ENCODE measurements at places on chromosomes 6 and 20.

GRCh38 chr6:149318581-149319286 is 1.2 kb downstream of the TAB2 start:
- DNase-seq: peak; percentile 9

GRCh38 chr6:118638288-118638687 is 13.1 kb downstream of the CEP85L start:
- DNase-seq: no peak

DNA sequence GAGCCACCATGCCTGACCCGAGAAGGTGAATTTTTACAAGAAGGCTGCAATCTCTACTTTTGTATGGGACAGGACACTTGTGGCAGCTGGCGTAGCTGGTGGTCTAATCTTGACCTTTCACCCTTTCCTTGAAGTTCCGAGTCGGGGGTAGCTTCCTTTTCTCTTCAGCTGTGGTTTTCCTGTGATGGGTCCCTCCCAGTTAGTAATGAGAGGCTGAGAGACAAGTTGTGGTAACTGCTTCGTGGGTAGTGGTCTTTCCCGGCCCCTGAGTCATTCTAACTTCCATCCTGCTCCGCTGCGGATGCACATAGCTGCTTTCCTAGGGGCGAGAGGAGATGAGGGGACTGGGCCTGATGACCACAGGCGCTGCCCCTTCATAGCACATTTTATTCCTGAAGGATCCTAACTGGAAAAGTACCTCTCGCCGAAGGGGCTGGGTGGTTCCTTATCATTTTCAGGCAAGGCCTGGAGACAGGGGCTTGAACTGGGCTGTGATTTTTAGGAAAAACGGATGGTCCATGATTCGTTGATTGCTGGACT is 3.1 kb downstream of the SYNJ2 start:
- no peak for DNase-seq

DNA sequence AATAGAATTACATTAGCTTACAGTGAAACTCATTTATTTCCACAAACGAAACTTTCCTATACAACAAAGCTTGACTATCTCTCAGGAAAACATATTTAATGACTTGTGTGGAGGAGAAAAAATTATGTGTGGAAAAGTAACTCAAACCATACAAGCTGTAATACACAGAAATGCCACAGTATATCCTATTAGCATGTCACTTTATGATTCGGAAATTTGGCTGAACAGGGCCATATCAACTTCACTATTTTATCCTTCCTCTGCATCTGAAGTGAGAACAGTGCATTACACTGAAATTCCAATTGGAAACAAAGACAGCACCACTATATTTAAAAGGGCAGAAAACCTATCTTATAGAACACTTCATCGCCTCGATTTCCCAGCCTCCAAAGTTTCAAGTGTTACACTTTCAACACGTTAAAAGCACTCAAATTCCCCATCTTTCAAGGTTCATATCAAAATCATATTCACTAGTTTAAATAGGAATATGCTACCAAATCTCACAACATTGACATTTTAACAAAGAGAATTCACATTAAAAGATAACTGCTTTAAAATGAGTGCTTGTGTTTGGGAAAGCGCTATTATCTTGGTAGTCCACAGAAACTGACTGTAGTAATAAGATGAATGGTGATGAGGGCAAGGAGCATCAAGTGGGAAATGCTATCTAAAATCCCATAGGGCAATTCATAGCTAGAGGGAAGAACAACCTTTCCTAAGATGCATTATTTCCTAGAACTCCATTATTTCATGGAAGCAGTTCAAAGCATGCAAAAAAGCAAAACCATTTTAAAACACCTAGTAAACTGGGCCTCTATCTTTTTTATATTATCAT is 1.8 kb downstream of the REV3L start:
- DNase-seq: no peak

DNA sequence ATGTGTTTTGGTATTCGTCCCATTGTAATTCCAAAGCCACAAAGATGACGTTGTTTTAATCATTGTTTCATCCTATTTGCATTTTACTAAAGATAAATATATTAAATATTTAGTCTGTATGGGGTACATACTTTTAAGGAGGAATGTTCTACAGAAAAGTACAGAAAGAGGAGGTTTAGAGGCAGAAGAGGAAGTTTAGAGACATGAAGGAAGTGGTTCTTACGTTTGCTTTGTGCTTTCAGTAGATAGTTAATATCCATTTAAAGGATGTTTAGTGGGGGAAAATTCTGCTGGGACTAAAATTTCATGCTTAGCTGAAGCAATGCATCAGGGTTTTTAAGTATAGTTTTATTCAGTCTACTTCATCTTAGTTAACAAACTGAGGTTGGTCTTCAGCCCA is 116.6 kb downstream of the CRYBG1 start:
- DNase-seq: no peak

DNA sequence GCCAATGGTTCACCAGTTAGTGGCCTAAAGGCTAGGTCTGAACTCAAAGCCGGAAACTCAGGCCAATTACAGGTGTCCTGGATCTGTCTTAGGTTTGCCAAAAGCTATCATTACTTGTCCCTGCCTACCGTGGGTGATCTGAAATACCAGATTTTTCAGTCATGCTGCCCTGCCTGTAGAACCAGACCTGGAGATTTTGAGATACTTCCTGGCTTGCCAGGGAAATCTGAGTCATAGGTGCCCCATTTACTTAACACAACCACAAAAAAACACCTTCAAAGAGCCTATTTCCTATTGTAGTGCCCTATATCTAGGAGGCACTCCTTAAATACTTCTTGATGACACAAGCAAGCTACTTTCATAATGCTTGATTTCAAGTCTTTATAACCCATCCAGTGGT is 13.9 kb upstream of the RANBP9 start:
- no peak for DNase-seq

- no peak for DNase-seq
Observed at GRCh38 chr20:51627586-51627985, 85.1 kb upstream of the NFATC2 start.

DNA sequence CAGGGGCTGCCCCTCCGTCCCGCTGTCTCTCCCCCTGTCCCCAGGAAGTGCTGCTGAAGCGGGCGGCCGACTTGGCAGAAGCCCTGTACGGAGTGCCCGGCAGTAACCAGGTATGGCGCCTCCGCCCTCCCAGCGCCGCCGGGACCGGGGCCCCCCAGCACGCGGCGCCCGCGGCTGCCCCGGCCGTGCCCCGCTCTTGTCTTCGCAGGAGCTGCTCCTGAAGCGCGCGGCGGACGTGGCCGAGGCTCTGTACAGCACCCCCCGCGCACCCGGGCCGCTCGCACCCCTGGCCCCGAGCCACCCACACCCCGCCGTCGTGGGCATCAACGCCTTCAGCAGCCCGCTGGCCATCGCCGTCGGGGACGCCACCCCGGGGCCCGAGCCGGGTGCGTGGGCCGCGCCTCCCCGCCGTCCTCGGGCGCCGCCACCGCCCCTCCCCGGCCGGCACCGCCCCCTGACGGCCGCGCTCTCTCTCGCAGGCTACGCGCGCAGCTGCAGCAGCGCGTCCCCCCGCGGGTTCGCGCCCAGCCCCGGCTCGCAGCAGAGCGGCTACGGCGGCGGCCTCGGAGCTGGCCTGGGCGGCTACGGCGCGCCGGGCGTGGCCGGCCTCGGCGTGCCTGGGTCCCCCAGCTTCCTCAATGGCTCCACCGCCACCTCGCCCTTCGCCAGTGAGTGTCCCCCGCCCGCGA is 48.4 kb downstream of the CPXM1 start:
- peak; percentile 52 for DNase-seq

- no peak for DNase-seq
Observed at GRCh38 chr6:157124485-157125254, 198.6 kb downstream of the TMEM242 start.

DNA sequence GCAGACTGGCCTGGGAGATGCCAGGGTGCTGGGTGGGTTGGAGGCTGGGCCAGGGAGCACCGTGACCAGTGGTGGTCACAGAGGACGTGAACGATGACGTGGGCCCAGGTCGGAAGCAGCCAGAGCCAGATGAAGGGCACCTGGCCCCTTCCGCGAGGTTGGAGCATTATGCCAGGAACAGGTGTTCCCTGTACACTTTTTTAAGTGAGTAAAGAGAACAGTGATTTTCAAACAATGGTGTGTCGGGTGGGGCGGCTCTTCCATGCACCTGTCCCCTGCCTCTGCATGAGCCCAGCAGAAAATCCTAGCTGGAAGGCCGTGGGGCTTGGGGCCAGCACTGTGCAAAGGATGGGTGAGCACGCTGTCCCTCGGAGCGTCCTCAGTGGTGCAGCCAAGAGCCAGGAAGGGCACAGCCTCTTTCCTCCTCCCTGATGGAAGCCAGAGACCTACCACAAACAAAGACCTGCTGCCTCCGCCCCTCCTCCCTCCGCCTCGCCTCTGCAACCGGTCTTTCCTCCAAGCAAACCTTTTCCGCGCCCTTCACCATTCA is 350.5 kb downstream of the ZFAND3 start:
- DNase-seq: no peak

GRCh38 chr6:106250953-106251352 is 74.6 kb downstream of the ATG5 start:
- no peak for DNase-seq

DNA sequence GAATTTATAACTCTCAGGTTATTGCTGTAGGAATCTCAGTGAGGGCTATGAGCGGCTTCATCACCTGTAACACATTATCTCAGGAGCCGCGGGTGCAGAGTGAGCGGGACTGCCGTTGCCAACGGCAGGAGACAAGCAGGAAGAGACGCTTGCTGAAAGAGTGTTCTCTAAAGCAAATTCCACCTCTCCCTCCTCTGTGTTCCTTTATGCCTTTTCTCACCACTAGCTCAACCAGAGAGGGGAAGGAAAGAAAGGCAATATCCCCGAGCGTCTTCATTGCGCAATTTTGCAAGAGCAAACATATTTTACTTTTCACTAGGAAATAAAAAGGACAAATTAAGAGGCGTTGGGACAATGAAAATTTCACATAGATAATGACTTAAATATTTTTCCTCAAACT is 185.2 kb upstream of the EXOC2 start:
- DNase-seq: no peak
